ENCODE measurements at places on chromosomes 7 and 10.

DNA sequence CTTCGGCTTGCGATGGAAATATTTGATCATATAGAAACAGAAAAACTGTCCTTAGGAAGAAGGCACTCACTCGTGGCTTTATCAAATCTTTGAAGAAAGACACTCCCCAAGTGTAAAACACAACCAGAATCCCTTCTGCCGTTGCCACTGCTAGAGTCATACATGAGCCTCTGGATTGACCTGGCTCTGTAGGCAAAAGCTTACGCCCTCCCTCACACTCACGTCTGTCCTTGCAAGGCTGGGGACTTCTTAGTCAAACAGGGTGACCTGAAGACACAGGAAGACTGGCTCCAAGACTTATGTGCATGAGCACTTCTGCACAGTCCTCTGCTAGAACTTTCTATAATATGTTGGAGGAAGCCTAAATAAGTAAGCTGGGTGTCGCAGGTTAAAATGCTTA is 135.4 kb upstream of the MDFIC start:
- no peak for DNase-seq

DNA sequence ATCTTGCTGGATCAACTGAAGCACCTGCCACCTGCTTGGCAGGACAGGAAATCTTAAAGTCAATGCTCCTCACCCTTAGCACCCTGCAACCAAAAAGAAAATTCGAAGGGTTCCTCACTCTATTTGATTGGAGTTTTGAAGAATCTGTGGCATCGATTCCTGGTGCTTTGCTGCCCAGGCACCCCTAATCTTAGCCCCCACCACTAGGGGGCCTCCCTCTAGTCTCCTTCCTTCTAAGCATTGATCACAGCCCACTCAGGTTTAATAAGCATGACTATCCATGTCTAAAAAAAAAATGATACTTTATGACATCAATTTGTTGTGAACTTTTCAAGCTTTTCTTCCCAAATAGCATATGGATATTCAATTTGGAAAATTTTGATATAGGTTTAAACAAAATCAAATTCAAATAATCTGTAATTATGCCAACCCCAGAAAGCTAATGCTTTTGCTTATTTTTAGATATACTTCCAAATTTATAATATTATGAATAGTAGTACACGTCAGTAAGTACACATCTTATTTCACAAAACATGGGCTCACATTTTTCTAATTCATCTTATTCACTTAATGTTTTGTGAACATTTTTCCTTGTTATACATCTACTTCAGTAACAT is 45.3 kb downstream of the NRG3 start:
- DNase-seq = peak; percentile 2

DNA sequence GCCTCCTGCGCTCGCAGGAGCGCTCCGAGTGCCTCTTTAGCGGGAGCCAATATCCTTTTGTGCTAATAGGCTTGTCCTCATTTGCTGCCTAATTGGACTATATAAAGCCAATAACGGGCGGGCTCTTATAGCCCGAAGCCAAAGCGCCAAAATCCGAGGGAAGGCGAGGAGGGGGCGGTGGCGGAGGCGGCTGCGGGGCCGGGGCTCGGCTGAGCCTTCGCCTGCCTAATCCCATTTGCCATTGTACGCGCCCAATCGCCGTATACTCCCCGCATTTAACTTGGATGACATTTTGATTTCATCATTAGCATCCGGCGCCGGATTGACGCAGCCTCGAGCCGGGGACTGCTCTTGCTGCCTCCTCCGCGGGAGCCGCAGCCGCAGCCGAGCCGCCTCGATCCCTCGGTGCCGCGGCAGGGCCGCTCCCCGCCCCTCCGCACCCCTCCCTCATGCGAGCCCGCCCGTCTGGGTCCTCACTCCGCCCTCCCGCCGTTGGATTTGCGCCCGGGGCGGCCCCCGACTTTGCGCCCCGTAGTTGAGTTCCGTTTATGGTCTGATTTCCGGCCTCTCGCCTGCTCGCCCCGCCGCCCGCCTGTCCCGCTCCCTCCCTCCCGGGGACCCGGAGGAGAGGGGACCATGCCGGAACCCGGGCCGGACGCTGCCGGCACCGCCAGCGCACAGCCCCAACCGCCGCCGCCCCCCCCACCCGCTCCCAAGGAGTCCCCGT is at the start of gene HMX3:
TSS of gene HMX3 (plus strand) at position 556 of the 727 bp plus-strand sequence. CDS start at position 637, 81 bp downstream.
- no peak for DNase-seq

GRCh38 chr10:106894692-106895091 is 269.8 kb downstream of the SORCS1 start:
- no peak for DNase-seq

- no peak for DNase-seq
These were observed 455.9 kb downstream of the PAXIP1 start for GRCh38 chr7:154546946-154547587.

GRCh38 chr7:112108981-112109380 is 97.2 kb downstream of the DOCK4 start:
- no peak for DNase-seq

DNA sequence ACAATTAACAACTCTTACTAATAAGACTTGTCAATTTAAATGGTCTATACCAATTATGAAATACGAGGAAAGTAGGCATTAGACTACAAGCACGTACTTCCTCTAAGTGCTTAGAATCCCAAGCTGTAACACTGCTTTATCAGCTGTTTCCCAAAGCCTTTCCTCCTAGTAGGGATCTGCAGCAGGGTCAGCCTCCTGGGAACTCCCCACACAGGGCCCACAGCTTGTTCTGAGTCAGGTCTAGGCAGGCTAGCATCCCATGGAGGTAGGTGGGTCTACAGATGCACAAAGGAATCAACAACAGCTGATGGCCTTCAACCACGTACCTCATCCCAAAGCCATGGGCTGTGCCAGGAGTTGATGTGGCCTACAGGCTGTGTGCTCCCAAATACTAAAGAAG is 14.7 kb downstream of the MMS19 start:
- no peak for DNase-seq

- no peak for DNase-seq
These were observed 81.8 kb downstream of the SGMS1 start for GRCh38 chr10:50541921-50542320.

Measured in hematopoietic multipotent progenitor cell treated with erythropoietin and hydrocortisone succinate and interleukin-3 and kit ligand, for 15 days (in vitro differentiated cells).